ENCODE measurements at places on chromosomes 1 and 21.

DNA sequence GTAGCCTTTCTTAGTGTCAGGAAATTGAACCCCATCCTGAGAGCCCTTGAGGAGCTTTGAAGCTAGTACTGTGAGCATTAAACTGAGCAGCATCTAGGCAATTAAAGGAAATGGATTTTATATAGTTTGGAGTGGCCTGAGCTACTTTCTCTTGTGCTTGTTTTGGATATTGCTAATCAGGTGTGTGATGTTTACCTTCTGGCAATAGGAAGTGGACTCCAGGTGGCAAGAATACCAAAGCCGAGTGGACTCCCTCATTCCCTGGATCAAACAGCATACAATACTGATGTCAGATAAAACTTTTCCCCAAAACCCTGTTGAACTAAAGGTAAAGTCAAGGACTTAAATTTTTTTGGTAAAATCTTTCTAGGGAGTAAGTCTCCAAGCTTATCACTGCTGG lies 79.4 kb downstream of the MACF1 start:
- H3K4me3 ChIP-seq, result no peak overlapping the region
- H3K27me3 ChIP-seq, result no peaks in the 10 kb centered on the region
- peaks cover 30% of the 10 kb centered on the region for H3K36me3 ChIP-seq
- no peak overlapping the region for H3K27ac ChIP-seq
- no peak for DNase-seq
- no peaks in the 10 kb centered on the region for H3K4me1 ChIP-seq

DNA sequence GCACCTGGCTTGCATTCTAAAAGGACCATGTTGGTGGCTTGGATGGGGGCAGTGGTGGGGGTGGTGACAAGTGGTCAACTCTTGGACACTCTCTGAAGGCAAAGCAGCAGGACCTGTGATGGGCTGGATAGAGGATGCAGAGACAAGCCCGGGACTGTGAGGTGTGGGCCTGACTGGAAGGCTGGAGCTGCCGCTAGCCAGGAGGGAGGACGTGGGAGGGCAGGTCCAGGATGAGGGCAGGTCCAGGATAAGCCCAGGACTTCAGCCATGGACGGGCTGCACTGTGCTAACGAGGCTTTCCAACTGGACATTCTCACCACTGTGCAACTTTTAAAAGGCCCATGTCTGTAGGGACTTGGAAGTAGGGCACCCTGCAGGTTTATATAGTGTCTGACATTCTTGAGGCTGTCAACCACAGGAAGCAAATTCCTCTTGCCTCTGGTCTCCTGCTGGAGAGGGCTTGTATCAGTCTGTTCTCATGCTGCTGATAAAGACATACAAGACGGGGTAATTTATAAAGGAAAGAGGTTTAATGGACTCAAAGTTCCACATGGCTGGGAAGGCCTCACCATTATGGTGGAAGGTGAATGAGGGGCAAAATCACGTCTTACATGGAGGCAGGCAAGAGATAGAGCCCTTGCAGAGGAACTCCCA lies 8.3 kb upstream of the C1orf167 start:
- H3K27me3 ChIP-seq, result peaks cover 3% of the 10 kb centered on the region
- no peak for DNase-seq
- peaks cover 6% of the 10 kb centered on the region for H3K4me1 ChIP-seq
- H3K36me3 ChIP-seq, result peaks cover 4% of the 10 kb centered on the region
- H3K27ac ChIP-seq, result no peak overlapping the region
- no peak overlapping the region for H3K4me3 ChIP-seq

DNA sequence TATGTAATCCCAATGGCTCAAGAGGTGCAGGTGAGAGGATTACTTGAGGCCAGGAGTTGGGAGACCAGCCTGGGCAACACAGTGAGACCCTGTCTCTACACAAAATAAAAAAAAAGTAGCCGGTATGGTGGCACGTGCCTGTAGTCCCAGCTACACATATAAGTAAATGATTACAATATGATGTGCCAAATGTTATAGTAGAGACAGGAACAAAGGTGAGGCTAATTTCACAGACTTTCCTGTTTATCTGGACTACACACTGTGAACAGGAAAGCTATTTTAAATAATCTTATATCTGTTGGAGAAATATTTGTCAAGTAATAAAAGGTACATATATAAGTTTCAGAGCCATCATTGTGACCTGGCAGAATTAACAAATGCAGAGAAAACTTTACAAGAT lies 77.7 kb downstream of the UROD start:
- no peak overlapping the region for H3K4me3 ChIP-seq
- H3K27me3 ChIP-seq, result no peaks in the 10 kb centered on the region
- no peak for DNase-seq
- H3K4me1 ChIP-seq, result no peaks in the 10 kb centered on the region
- H3K36me3 ChIP-seq, result no peaks in the 10 kb centered on the region
- H3K27ac ChIP-seq, result no peak overlapping the region

DNA sequence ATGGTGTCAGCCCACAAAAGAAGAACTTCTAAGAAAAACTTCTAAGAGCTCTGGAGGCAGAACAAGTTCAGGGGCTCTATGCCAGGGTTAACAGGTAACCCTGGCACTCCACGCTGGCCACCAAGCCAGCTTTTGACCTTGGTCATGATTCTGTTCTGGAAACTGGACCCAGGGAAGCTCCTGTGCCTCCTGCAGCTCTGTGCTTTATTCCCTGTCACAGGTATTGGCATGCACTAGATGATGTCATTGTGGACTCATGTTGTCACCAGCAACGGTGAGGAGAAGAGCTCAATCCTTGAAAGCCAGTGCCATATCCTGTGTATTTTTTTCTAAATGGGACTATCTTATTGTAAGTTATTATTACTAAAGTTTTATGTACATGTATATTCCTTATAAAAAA lies 56.7 kb upstream of the GCLM start:
- no peaks in the 10 kb centered on the region for H3K36me3 ChIP-seq
- H3K4me3 ChIP-seq, result no peak overlapping the region
- peaks cover 8% of the 10 kb centered on the region for H3K4me1 ChIP-seq

DNA sequence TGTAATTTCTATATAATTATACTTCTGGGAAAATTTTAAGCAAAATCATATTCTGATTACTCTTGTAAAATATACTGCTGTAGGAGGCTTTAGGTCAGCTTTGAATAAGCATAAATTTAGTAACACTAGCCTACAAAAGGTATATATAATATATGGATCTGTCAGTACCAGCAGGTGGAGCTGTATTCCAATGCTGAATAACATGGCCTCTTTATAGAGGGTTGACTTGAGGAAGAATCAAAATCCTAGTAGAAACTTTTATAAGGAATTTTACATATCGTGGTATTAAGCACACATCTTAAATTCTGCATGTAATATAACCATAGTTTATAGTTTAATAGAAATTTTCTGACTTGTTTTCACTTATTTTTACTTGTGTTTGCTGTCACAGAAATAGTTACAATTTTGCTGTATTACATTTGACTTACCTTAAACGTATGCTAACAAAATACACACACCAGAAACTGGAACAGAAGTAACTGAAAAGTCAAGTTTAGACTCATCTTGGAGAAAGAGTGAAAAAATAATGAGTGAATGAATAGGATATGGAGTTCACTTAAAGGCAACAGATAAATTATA lies 79.3 kb downstream of the HMCN1 start:
- H3K4me3 ChIP-seq, result no peak overlapping the region
- peaks cover 17% of the 10 kb centered on the region for H3K4me1 ChIP-seq
- H3K27me3 ChIP-seq, result no peaks in the 10 kb centered on the region
- H3K27ac ChIP-seq, result no peak overlapping the region
- no peaks in the 10 kb centered on the region for H3K36me3 ChIP-seq
- no peak for DNase-seq

DNA sequence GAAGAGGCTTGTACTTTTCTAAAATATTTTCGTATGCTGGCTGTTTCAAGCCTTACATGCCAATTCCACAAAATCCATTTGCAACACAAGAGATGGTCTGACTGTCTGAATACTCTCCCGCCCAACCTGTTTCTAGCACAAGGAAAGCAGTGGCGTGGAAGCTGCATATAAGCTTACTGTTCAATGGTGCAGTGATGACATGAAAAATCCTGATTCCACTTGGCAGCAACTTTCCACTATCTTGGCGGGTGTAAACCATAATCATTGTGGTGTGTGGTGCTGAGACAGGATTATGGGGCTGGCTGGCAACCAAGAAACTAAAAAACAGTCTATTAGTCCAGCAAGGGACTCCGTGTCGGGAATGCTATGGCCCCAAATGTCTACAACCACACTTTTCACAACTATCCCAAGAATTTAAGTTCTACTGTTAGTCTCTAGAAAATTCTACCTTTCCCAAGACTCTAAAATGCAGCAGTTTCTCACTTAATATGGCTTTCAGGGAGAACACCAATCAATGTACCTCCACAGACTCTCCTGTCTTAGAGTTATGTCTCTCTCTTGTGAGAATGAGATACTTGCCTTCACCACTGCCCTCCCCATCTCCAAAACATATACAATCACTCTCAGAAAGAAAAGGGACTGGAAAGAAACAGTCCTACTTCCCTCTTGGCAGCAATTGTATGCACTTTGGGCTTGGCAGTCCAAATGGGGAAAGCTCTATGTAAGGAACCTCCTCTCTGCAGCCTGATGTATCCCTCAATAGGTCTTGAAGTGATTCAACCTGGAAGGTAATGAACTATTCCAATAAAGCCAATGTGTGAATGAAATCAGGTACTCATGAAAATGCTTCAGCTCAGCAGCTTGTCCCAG lies 9.5 kb downstream of the COLGALT2 start:
- H3K27ac ChIP-seq, result no peak overlapping the region
- no peak for DNase-seq
- H3K4me1 ChIP-seq, result peaks cover 56% of the 10 kb centered on the region
- no peak overlapping the region for H3K4me3 ChIP-seq
- H3K36me3 ChIP-seq, result no peaks in the 10 kb centered on the region

DNA sequence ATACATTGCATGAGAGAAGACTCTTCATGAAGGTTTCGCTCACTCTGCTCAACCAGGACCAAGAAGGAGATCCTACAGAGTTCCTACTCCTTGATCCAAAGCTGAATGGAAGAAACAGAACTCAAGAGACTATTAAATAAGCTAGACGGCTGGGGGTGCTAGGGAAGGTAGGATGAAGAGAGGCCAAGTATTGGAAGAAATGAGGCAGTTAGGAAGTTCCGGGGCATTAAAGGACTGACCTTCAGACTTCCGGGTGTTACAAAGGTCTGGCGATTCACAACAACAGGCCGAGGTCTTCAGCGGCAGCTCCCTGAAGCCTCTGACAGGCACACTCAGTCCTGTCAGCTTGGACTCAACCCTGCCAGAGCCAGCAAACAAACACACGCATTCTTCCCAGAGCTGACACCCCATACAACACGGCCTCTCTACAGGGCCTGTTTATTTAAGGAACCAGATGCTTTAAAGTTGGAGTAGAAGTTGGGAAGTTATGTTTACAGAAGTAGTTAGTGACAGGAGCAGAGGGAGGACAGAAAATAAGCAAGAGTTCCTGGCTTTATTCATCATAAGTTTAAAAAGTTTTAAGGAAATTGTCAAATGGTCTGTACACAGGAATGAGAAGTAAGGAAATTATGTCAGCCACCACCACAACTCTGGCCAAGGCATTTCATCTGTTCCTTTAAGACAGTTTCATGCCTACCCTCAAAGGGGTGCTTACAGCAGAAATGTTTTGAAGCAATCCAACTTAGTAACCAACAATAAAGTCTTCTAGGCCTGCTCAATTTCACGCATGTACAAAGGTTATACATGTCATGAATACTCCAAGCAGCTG lies 4.7 kb downstream of the SORT1 start:
- H3K4me1 ChIP-seq, result peaks cover 36% of the 10 kb centered on the region
- H3K27ac ChIP-seq, result peak overlapping the region; percentile 75

- no peak overlapping the region for H3K4me3 ChIP-seq
- no peaks in the 10 kb centered on the region for H3K27me3 ChIP-seq
- H3K4me1 ChIP-seq, result no peaks in the 10 kb centered on the region
- no peak for DNase-seq
- no peaks in the 10 kb centered on the region for H3K36me3 ChIP-seq
- H3K27ac ChIP-seq, result no peak overlapping the region
Observed at GRCh38 chr1:244248426-244248825, 197.3 kb downstream of the ZBTB18 start.

GRCh38 chr1:37009521-37009920 lies 24.8 kb downstream of the GRIK3 start:
- no peak overlapping the region for H3K27ac ChIP-seq
- H3K36me3 ChIP-seq, result no peaks in the 10 kb centered on the region
- H3K4me1 ChIP-seq, result no peaks in the 10 kb centered on the region
- peaks cover 32% of the 10 kb centered on the region for H3K27me3 ChIP-seq
- H3K4me3 ChIP-seq, result no peak overlapping the region
- DNase-seq, result no peak

DNA sequence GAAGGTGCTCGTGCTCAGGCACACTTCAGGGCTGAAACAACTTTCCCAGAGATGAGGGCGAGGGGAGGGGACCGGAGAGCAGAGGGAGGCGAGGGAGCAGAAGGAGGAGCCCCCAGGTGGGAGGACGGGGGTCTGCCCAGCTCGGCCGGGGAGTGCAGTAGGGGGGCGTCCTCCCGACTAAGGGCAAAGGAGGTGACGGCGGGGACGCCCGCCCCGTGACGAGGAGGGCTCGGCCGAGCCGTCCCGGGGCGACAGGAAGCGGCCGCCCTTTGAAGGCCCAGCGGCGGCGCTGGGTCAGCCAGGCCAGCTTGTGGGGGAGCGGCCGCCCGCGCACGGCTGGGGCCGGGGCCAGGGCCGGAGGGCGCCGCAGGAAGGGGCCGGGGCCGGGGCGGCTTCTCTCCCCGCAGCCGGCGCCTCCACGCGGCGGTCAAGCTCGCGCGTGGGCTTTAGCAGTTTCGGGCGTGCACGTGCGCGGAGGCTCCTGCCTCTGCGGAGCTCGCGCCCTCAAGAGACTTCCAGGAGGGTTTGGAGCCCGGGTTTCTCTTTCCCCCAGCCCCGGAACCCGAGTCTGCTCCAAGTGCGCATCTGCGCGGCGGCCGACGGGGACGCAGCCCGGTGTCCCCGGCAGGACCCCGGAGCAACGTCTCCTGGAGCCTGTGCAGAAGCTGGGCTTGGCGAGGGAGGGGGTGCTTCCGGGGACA lies 100.8 kb upstream of the SLC45A1 start:
- H3K4me1 ChIP-seq, result peaks cover 52% of the 10 kb centered on the region
- H3K27ac ChIP-seq, result peak overlapping the region; percentile 87
- no peak for DNase-seq
- no peaks in the 10 kb centered on the region for H3K27me3 ChIP-seq
- peak overlapping the region; percentile 49 for H3K4me3 ChIP-seq

GRCh38 chr1:26789931-26790330 lies 2.2 kb downstream of the PIGV start:
- no peak for DNase-seq
- no peak overlapping the region for H3K4me3 ChIP-seq
- no peaks in the 10 kb centered on the region for H3K27me3 ChIP-seq
- no peak overlapping the region for H3K27ac ChIP-seq

- no peaks in the 10 kb centered on the region for H3K4me1 ChIP-seq
- no peaks in the 10 kb centered on the region for H3K27me3 ChIP-seq
- DNase-seq, result no peak
- no peak overlapping the region for H3K27ac ChIP-seq
- no peaks in the 10 kb centered on the region for H3K36me3 ChIP-seq
- H3K4me3 ChIP-seq, result no peak overlapping the region
Observed at GRCh38 chr1:167305706-167306277, 85.1 kb downstream of the POU2F1 start.

DNA sequence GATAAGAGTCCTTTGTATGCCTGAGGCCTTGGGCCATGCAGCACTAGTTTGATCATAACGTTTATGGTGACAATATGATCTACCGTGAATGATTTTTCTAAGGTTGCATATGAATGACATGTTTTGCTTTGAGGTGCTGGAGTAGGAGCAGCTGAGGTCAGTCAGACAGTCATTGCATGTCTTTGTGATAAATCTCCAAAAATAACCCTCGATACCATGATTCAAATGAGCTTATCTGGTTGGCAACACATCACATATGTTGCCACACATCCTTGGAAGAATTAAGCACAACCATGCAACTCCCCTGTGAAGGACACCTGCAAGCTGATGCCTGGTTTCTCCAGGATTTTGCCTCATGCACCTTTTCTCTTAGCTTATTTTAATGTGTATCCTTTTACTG lies 394.5 kb downstream of the LTN1 start:
- no peak overlapping the region for H3K27ac ChIP-seq
- H3K27me3 ChIP-seq, result no peaks in the 10 kb centered on the region
- DNase-seq, result no peak
- H3K4me3 ChIP-seq, result no peak overlapping the region

Measured in mesothelial cell of epicardium (in vitro differentiated cells).